ENCODE measurements at places on chromosomes 2 and 18.

GRCh38 chr2:164150604-164151003, 414.8 kb upstream of the FIGN start:
- no peak for DNase-seq

- no peak for DNase-seq
Observed at GRCh38 chr2:118131771-118132170, 43.5 kb downstream of the INSIG2 start.

- DNase-seq = no peak
Observed at GRCh38 chr2:150644298-150645067, 157.0 kb upstream of the RND3 start.

GRCh38 chr2:120374821-120375220, 28.9 kb downstream of the INHBB start:
- DNase-seq = no peak

DNA sequence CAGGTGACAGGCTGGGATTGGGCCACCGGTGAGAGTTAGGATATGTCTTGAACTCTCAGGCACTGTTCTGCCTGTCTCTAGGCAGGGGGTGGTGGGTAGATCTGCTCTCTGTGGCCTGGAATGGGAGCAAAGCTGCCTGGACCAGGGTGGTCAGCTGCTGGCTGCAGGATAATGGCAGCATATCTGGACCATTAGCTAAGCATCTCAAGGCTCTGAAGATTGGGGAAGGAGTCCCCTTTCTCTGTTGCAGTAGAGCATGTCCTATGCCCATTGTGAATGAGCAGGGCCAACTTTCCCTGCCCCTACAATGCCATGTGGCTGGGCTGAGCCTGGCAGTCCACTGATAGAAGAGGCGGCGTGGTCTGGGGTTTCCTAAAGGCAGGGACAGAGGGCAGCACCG, 34.6 kb downstream of the LOXHD1 start:
- DNase-seq = no peak

GRCh38 chr2:162220368-162220767, 22.9 kb downstream of the FAP start:
- DNase-seq = no peak

- peak; percentile 22 for DNase-seq
Observed at GRCh38 chr2:134712299-134712698, 6.5 kb downstream of the TMEM163 start.

- no peak for DNase-seq
Observed at GRCh38 chr2:31696068-31696467, 115.3 kb upstream of the SRD5A2 start.

DNA sequence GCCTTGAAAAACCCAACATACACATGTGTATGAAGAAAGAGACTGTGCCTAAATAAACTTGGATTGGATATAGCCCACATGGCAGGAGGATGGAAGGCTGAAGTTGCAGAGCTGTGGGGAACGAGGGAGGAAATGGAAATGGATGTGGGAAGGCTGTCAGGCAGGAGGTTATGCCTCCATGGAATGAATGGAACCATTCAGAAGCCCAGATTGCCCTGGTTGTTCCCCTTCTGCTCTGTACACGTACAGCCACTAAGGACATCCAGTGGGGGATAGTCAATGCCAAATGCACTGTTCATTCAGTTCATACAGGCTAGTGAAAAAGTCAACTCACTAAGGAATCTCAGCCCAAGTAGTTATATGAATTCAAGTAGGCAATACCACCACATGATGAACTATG, 463.7 kb downstream of the TNS1 start:
- DNase-seq = no peak

GRCh38 chr2:213259266-213259665, 25.0 kb upstream of the SPAG16 start:
- DNase-seq = no peak

DNA sequence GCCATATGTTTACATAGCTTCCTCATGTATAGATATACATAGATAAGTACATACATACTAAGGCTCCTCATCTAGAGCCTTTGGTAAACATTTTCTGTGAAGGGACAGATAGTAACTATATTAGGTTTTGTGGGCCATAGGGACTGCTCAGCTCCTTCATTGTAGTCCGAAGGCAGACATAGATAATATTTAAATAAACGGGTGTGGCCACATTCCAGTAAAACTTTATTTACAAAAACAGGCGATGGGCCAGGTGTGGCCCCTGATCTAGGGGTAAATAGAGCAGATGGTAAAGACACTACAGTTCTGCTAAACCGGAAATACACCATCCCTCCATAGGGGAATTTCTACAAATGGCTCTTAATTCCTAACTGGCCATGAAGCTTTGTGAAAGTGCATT, 7.3 kb downstream of the COQ10B start:
- DNase-seq = no peak

GRCh38 chr18:74874351-74874750, 276.7 kb downstream of the ZNF407 start:
- DNase-seq = no peak

DNA sequence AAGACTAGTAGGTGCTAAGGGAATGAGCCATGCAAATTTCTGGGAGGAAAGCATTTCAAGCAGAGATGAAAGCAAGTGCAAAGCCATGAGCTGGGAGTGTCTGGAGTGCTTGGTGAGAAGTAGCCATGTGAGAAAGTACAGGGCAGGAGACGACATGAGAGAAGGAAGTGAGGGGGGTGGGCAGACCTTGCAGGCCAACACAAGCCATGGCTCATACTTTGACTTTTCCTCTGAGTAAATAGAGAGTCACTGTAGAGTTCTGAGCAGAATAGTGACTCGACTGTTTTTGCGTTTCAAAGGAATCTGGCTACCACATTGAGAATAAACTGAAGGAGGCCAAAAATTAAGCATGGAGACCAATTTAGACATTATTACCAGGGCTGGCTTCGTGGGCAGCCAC, 42.2 kb downstream of the SCN2A start:
- no peak for DNase-seq

DNA sequence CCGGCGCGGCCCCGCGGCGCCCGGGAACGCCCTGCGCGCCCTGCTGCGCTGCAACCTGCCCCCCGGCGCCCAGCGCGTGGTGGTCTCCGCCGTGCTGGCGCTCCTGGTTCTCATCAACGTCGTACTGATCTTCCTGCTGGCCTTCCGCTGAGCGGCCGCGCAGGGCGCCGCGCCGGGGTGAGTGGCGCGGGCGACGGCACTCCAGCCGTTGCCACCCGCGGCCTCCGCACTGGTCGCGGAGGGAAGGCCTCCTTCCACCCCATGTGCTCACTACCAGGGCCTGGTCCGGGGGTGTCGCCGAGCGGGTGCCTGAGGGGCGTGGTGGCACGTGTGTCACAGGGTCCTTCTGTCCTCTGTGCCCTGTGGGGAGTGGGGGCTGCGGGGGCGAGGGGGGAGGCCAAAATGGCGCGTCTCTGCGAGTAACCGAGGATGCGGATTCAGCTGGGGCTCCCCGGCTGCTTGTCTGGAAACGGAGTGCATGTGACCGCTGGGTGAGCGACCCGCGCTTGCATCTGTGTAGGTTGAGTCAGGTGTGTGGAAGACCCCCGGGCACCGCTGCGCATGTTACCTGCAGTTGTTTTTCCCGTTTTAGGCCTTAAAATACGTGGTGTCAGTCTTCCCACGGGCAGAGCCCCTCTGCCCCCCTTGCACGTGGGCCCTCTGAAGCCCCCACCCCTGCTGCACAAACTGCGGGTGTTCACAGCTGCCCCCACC, 58.0 kb downstream of the FAM168B start:
- no peak for DNase-seq

- DNase-seq = no peak
Observed at GRCh38 chr2:226411727-226412360, 387.8 kb downstream of the IRS1 start.

- DNase-seq = no peak
Observed at GRCh38 chr2:167935803-167936110, 311.6 kb downstream of the STK39 start.

GRCh38 chr2:144498277-144498676, 21.6 kb downstream of the ZEB2 start:
- no peak for DNase-seq

GRCh38 chr2:143850084-143850483, 669.8 kb downstream of the ZEB2 start:
- DNase-seq = no peak

DNA sequence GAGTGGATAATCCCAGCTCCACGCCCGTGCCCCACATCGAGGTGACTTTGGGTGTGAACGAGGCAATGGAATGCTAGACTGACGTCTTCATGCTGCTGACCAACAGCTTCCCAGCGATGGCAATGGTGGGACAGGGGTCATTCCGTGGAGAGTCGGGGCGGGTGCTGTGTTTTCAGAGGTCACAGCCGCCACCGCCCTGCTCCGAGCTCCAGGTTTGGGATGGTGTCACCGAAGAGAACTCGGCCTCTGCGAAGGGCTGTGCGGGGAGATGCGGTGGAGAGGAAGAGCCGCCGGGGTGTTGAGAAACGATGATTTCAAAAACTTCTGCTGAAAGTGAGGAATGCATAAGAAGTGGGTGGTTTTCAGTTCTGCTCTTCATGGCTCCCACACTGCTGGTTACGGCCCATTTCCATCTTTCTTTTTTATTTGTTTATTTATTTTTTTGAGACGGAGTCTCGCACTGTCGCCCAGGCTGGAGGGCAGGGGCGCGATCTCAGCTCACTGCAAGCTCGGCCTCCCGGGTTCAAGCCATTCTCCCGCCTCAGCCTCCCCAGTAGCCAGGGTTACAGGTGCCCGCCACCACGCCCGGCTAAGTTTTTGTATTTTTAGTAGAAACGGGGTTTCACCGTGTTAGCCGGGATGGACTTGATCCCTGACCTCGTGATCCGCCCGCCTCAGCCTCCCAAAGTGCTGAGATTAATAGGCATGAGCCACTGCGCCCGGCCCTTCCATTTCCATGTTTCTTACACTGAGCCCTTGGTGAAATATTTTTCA, 142.6 kb downstream of the RTP5 start:
- no peak for DNase-seq

DNA sequence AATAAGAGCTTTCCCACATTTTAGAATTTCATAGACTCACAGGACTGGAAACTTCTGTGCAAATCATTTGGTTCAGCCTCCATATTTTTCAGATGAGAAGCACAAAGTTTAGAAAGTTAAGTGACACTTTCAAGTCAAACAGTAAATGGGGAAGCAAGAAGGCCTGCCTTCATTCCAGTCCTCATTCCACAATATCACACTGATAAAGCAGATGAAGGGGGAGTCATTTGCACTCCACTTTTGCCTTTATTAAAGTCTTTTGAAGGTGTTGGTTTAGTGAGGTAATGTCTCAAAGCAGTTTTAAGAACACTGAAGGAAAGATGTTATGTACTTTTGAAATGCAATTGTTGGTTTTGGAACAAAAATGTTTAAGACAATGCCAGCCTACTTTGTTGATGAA, 32.7 kb upstream of the STAT4 start:
- no peak for DNase-seq

GRCh38 chr2:32058130-32058529, 5.2 kb upstream of the SPAST start:
- DNase-seq = no peak

- no peak for DNase-seq
Observed at GRCh38 chr2:9653485-9654271, 22.9 kb upstream of the YWHAQ start.

DNA sequence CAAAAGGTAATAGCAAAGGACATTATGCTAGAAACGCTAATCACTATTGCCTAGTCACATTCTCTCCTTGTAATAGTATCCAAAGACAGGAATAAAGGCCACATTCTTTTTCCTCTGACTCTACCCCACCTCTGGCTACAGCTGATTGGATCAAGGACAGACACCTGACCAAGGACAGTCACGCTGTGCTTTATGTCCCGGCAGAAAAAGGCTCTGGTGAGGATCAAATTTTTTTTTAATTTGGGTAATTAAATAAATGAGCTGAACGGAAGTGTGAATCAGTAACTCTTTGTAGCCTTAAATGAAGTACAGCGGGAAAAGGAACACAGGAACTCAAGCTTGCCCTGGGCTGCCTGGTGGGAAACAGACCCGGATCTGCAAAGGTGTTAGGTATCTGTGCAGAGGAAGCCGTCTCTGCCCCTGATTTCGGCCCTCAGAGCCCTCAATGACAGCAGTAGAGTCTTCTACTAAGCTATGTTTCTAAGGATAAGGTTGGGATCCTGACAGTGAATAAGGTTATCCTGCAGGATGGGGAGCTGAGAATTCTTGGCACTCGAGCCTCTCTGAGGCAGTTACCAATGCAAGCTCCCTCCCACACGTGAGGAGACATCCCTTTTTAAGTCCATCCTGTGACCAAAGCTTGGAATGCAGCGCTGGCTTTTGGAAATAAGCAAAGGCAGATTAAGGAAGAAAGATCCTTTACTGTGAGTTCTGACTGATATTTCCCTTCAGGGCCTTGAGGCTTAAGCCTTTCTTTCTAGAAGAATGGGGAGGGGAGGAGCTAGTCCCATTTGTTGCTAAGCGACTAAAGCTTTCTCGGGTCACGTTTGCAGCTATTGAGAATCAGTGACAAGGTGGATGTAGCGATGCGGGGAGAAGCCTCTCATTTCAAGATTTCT, 37.8 kb upstream of the IKZF2 start:
- DNase-seq = peak; percentile 4

DNA sequence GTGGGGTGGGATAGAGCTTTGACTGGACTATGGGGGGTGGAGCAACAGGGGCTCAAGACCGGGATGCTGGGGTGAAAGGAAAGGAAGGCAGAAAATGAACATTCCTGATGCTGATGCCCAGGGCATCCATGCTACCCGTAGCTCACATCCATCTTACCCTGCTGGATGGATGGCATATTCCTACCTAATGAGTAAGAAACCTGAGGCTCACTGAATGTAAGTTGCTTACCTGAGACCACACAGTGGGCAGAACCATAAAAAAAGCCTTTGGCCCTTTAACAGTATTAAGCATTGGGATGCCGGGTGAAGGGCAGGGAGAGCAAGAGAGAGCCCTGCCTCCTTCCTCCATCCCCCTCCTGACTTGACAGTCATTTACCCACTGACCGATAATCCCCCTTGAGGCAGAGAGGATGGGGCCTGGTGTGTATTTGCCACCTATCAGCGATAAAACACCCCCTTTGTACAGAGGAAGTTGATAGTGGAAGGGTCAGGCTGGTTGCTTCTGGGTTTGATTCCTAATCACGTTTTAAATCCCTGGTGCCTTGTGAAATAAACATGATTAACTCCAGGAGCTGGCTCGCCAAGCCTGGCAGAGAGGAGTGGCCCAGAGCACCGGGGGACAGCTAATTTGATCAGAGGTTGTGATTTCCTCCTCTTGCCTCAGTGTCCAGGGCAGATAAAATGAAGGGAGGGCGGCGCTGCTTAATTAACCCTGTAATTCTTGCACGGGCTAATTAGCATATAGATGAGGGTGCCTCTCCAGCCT, 105.9 kb upstream of the HS6ST1 start:
- no peak for DNase-seq

GRCh38 chr2:29334706-29335105, 219.5 kb downstream of the CLIP4 start:
- no peak for DNase-seq

- DNase-seq = no peak
Observed at GRCh38 chr18:8081872-8082553, 514.9 kb downstream of the PTPRM start.
